SIG-M5 (cell line): ENCODE measurements at places on chromosomes 11 and 22.

DNA sequence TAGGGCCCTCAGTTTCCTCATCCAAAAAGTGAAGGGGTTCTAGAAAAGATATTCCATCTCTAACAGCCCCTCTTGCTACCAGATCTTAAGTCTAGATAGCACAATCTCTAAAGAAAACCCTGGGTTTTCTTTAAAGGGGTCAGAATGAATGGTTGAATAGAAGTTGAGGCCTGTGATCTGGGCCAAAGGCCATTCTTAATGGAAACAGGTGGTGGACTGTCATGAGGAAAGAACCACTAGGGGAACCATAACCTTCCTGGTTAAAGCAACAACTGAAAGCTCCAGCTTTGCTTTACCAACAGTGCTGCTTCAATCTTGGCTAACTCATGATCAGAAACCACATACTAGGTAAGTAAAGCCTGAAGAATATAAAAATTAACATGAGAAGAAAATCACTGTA, 1.8 kb downstream of the CELF1 start:
- DNase-seq = no peak

DNA sequence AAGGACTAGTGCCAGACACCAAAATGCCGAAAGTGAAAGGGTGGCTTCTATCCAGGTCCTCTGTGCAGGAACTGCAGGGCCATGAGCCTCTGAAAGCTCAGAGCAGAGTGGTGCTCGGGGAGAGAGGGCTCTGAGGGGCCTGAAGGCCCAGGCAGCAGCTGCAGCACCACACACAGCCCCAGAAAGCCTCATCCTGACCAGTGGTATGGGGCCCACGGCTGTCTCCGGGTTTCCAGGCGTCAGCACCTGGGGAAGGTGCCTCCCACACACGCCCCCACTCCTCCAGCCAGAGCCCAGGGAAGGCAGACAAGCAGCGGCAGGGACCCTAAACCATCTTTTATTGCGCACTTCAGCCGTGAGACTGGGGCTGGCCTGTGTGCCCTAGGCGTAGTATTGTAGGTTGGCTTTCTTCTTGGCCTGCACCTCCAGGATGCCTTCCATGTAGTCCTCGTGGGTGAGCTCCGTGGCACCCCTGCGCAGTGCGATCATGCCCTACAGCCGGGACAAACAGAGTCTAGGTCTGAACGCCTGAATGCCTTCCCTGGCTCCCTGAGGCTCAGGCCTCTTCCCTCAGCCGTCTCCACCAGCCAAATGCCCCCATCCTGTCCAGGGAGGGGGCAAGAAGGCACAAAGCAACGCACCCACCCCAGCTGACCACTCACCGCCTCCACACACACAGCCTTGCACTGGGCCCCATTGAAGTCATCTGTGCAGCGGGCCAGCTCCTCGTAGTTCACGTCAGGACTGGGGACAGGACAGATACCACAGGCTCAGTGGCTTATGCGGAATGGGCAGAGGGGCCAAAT, 7.6 kb downstream of the PSMC3 start:
- DNase-seq = no peak

DNA sequence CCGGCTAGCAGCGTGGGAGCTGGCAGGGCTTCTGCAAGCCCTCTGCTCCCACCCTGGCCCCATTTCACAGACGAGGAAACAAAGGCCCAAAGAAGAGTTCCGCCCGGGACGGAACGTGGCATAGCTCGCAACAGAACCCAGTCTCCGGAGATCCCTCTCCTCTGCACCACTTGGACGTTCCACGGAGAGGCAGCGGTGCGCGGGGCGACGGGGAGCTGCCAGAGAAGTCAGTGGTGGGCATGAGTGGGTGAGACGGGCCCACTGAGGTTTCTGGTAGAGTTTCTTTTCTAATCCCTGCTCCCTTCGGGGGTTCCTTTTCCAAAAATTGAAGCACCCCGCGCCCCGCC, 554 bp upstream of the NECTIN1 start:
- no peak for DNase-seq

GRCh38 chr11:26994631-26995095, 751 bp downstream of the FIBIN start:
- no peak for DNase-seq

GRCh38 chr11:116980136-116980793, 118.0 kb downstream of the SIK3 start:
- DNase-seq = no peak

DNA sequence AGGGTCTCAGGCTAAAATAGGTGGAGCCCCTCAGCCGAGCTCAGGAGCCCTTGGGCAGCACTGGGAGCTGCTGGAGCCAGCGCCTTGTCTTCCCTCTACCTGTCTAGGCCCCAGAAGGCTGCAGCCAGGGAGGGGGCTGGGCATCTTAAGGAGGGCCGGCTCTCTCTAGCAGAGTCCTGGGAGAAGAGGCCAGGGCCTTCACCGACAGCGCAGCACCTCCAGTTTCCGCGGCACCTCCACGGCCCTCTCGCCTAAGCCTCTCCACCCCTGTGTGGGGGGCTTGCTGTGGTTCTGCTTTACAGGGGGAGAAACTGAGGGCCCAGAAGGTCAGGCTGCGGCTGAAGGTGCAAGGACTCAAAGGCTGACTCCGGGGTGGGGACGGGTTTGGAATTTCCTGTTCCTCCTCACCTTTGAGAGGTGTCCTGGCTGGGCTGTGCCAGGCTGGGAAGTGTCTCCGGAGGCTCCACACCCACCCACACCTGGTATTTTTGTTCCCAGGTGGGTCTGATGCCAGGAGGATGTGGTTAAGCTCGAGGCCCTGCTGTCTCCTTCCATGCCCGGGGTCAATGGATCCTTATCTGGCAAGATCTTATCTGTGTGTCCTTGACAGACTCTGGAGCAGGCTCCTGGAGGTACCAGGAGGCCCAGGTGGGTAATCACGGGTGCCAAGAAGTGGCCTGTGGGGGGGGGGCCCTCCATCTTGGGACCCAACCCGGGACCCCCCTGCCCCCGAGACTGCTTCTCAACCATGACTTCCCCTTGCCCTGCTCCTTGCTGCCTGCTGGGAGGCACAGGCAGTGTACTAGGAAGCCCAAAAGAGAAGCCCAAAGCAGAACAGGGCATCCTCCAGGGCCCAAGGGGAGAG, 95.3 kb upstream of the FGF3 start:
- no peak for DNase-seq

DNA sequence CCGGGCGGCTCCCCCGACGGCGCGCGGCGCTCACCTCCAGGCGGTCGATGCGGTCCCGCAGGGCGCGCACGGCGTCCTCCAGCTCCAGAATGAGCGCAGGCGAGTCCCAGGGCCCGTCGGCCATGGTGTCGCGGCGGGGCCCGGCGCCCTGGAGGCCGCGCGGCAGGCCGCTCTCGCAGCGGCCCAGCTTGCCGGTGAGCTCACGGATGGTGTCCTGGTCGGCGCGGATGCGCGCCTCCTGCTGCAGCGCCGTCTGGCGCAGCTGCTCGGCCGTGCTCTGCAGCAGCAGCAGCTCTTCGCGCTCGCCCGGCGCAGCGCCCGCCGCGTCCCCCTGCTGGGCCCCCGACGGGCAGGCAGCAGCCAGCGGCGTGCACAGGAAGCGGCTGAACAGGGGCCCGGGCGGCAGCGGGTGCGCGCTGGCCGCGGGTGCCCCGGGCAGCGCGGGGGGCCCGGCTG, 599 bp downstream of the NPTXR start:
- no peak for DNase-seq

- DNase-seq = no peak
Observed at GRCh38 chr11:92978271-92979111, 9.0 kb downstream of the MTNR1B start.

GRCh38 chr11:64522843-64523380, 68.1 kb upstream of the SLC22A12 start:
- DNase-seq = no peak

- no peak for DNase-seq
Observed at GRCh38 chr11:33618351-33618710, 82.3 kb downstream of the C11orf91 start.

DNA sequence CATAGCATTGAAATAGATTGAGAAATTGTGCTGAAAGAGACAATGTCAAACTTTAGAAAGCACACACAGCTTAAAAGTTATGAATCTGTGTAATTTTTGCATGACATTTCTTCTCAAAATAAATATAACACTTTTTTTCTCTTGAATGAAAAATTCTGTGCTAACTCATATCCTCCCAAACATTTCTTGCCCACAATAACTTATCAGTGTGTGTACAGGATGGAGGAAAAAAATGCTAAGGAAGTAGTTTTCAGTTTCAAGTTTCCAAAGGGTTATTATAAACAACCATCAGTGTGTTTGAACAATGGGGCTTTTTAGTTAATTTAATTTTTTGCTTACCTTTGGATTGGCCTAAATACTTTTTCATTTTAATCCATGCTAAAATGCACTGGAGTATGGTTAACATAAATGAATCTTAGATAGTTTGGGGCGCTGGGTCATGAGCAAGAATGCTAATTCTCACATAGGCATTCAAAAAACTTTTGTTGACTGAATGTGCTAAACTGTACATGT, 82.9 kb upstream of the ARHGAP20 start:
- no peak for DNase-seq

- DNase-seq = no peak
Observed at GRCh38 chr11:96187822-96188221, 155.2 kb downstream of the MAML2 start.

GRCh38 chr11:112590764-112591163, 330.1 kb upstream of the PLET1 start:
- no peak for DNase-seq

GRCh38 chr11:82683029-82683428, 50.6 kb downstream of the FAM181B start:
- DNase-seq = no peak

GRCh38 chr22:41576877-41577276, 12.8 kb downstream of the PMM1 start:
- no peak for DNase-seq

DNA sequence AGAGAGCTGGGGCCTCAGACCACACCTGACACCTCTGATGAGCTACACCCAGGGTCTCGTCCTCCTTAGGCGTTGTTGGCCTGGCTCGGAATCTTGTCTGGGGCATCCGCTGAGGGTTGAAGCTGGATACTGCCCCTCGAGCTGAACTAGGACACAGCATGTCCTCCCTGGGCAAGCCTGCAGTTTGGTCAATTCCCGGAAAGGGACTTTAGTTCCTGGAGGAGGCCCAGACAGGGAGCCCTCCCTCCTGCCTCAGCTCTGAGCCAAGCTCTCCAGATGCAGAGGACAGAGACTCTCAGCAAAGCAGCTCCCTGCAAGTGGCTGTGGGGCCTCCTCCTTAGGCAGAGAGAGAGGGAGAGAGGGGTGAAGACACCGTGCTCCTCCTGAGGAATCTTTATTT, 4.9 kb downstream of the APOL3 start:
- DNase-seq = no peak

- no peak for DNase-seq
Observed at GRCh38 chr22:37336579-37336978, 54.3 kb downstream of the CYTH4 start.
